ENCODE measurements at places on chromosomes 7 and 10. TPM values are rescaled to one million over a fixed set of nuclear protein-coding genes. Genes with fewer than 3 reads are reported as not detected.
A peak's percentile ranks its signal among the peaks of the same experiment; 100 is the strongest.

GRCh38 chr10:132626019-132626760 is 88.6 kb downstream of the INPP5A start:
- H3K36me3 ChIP-seq: no peaks in the 10 kb centered on the region
- no peak overlapping the region for H3K27ac ChIP-seq
- H3K27me3 ChIP-seq: no peaks in the 10 kb centered on the region
- no peak overlapping the region for H3K4me3 ChIP-seq
- peaks cover 44% of the 10 kb centered on the region for H3K4me1 ChIP-seq
- DNase-seq: no peak

Gene ZNF735
- not detected for total RNA-seq

DNA sequence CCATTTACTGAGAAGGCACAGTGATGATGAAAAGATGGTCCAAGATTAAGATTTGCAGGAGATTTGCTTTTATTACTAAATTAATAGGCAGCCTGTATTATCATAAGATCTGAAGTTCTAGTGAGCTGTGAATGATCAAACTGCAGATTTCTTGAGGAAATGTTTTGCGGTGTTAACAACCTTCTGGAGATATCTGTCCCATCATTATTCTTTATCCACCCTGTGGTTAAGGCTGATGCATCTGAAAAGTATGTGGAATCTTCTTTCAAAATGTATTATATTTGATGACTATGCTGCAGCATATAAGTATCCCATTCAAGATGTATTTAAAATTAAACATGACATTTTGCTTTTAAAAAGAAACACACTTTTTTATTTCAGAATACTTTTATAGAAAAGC is 150.3 kb downstream of the POLR1F start:
- no peak for DNase-seq
- no peaks in the 10 kb centered on the region for H3K36me3 ChIP-seq
- H3K4me3 ChIP-seq: no peak overlapping the region
- H3K27me3 ChIP-seq: no peaks in the 10 kb centered on the region
- peak overlapping the region; percentile 85 for H3K27ac ChIP-seq

- H3K4me1 ChIP-seq: no peaks in the 10 kb centered on the region
- no peaks in the 10 kb centered on the region for H3K27me3 ChIP-seq
- DNase-seq: no peak
- no peaks in the 10 kb centered on the region for H3K36me3 ChIP-seq
- H3K27ac ChIP-seq: no peak overlapping the region
These were observed 34.6 kb upstream of the ANTXRL start for GRCh38 chr10:46251857-46252847.

DNA sequence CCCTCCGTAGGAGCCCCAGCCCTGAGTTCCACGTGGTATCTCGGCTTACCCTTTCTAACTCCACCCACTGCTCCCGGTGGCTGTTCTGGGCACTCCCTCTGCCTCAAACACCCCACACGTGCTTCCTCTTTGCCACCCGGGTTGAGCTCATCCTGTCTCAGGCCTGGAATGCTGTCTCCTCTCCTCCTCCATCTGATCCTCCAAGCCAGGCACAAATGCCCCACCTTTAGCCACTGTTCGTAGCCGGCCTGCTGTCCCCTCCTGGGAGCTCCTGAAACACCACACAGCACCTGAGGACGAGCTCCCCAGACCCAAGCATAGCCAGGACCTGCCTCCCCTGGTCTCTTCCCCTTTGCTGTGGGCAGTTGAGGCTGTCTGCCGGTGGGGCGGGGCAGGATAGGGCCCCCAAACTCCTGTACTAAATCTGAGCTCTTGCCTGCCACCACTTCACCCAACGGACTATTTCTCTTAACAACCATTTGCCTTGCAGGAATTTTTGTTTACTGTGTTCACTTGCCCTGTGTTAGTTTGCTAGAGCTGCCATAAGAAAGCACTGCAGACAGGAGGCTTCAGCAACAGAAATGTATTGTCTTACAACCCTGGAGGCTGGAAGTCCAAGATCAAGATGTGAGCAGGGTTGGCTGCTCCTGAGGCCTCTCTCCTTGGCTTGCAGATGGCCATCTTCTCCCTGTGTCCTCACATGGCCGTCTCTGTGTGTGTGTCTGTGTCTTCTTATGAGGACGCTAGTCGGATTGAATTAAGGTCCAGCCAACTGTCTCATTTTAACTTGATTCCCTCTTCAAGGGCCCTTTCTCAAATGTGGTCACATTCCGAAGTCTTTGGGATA is 58.3 kb upstream of the SHH start:
- DNase-seq: no peak
- no peaks in the 10 kb centered on the region for H3K36me3 ChIP-seq
- no peaks in the 10 kb centered on the region for H3K27me3 ChIP-seq
- H3K4me3 ChIP-seq: no peak overlapping the region

- no peak overlapping the region for H3K27ac ChIP-seq
- DNase-seq: no peak
- H3K36me3 ChIP-seq: no peaks in the 10 kb centered on the region
- no peak overlapping the region for H3K4me3 ChIP-seq
These were observed 449.7 kb downstream of the AUTS2 start for GRCh38 chr7:70047891-70048448.

- no peaks in the 10 kb centered on the region for H3K36me3 ChIP-seq
- no peaks in the 10 kb centered on the region for H3K27me3 ChIP-seq
- H3K4me3 ChIP-seq: no peak overlapping the region
- no peaks in the 10 kb centered on the region for H3K4me1 ChIP-seq
- H3K27ac ChIP-seq: no peak overlapping the region
These were observed 16.3 kb downstream of the AKR1D1 start for GRCh38 chr7:138092486-138093028.

- H3K4me1 ChIP-seq: peaks cover 18% of the 10 kb centered on the region
- H3K27me3 ChIP-seq: no peaks in the 10 kb centered on the region
- DNase-seq: no peak
- peak overlapping the region; percentile 90 for H3K27ac ChIP-seq
- H3K36me3 ChIP-seq: no peaks in the 10 kb centered on the region
These were observed 2.7 kb upstream of the HOXA11 start for GRCh38 chr7:27187475-27188385.

DNA sequence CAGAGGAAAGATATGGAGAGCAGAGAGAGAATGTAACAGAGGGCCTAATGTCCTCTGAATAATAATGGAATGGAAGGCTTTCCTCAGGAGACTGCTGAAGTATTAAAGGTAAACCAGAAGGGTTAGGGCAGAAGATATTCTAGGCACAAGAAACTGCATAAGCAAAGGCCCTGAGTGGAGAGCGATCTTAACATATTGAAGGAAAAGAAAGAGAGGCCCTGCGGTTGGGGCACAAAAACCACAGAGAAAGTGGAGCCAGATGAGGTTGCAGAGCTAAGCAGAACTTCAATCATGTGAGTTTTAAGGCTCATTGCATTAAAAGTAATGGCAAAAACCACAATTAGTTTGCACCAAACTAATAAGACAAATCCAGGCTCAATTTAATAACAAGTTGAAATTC is 115.8 kb upstream of the VSTM2A start:
- H3K4me3 ChIP-seq: no peak overlapping the region
- no peak overlapping the region for H3K27ac ChIP-seq
- no peak for DNase-seq
